ENCODE measurements at places on chromosomes 2 and 18.

GRCh38 chr2:238569507-238570195 lies 142.9 kb downstream of the ASB1 start:
- DNase-seq, result no peak

GRCh38 chr2:96130483-96130882 lies 7.8 kb downstream of the ASTL start:
- DNase-seq, result no peak

- DNase-seq, result no peak
These were observed 1.6 kb upstream of the COPS9 start for GRCh38 chr2:240137596-240138253.

DNA sequence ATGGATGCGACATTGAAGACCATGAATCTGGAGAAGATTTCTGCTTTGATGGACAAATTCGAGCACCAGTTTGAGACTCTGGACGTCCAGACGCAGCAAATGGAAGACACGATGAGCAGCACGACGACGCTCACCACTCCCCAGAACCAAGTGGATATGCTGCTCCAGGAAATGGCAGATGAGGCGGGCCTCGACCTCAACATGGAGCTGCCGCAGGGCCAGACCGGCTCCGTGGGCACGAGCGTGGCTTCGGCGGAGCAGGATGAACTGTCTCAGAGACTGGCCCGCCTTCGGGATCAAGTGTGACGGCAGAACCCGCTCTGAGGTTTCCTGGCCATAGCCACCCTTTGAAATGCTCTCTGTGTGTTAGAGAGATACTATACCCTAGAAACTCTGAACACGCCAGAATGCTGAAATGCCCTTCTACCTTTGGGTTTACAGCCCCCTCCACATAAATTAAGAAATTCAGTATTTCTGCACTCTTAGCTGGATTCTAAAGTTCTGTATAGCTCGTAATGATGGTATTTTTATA lies 659 bp downstream of the CHMP1B start:
- peak; percentile 67 for DNase-seq

DNA sequence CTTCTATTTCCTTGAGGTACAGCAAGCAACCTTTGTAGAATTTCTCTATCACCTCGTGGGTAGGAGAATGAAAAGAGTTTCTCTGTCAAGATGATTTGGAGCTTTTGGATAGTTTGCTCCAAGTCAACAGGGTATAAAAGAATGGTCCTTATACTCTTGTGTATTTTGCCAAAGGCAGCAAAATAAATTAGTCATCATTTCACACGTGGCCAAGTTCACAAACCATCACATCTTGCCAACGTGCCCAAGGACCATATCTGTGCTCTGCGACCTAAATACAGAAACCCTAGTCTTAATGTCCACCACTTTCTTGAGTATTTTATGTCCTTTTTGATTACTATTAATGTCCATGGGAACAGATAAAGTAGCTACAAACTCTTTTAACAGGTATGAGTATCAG lies 262.9 kb downstream of the AFF3 start:
- DNase-seq, result no peak

GRCh38 chr2:226256709-226257376 lies 542.8 kb downstream of the IRS1 start:
- no peak for DNase-seq

GRCh38 chr2:1990151-1990589 lies 245.9 kb upstream of the PXDN start:
- DNase-seq, result no peak

DNA sequence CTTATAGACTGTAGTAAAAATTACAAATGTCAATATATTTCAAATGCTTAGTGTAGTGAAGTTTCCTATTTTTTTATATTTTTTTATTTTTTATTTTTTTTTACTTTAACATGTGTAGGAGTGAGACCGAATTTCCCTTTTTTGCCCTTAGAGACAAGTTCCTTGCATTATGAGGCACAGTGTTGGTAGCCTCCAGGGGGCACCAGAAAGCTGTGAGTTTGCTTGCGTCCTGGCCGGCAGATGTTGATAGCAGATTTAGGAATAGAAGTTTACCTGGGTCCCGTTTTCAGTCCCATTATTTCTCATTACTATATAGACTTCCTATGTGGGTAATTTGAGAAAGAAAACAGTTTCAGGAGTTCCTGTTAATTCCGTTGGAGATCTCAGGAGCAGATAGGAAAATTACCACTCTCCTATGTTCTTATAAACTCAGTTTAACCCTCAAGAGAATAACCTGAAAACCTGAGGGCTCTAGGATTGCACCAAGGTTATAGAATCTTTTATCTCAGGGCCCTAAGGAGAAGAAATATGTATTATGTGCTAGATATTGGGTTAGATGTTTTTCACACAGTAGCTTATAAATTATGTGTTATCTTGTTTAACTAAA lies 157.5 kb upstream of the SESTD1 start:
- peak; percentile 59 for DNase-seq

GRCh38 chr2:136378712-136379595 lies 261.0 kb upstream of the CXCR4 start:
- DNase-seq, result peak; percentile 71

- DNase-seq, result no peak
These were observed 27.1 kb upstream of the MAP3K20 start for GRCh38 chr2:173048522-173048896.

DNA sequence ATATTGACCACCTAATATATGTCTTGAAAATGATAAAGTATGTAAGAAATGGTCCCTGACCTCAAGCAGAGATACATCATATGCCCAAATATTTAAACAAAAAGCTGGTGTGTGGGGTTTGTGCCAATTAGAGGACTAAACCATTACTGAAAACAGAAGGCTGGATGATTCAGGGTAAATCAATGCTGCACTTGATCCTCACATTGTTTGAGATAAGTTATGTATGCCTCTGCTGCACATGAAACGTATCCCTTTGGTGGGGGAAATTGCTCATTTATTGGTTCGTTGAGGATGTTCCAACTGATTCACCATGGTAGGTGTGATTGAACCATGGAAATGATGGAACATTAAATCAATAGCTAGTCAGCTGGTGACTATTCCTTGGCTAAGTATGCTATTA lies 24.7 kb upstream of the DARS1 start:
- no peak for DNase-seq

- DNase-seq, result peak; percentile 98
These were observed at the start of gene DGKD for GRCh38 chr2:233353769-233354499. Gene DGKD (plus strand): TSS chr2:233354494. CDS start chr2:233354519, 25 bp downstream.

GRCh38 chr2:105712981-105713596 lies 31.6 kb upstream of the NCK2 start:
- no peak for DNase-seq

DNA sequence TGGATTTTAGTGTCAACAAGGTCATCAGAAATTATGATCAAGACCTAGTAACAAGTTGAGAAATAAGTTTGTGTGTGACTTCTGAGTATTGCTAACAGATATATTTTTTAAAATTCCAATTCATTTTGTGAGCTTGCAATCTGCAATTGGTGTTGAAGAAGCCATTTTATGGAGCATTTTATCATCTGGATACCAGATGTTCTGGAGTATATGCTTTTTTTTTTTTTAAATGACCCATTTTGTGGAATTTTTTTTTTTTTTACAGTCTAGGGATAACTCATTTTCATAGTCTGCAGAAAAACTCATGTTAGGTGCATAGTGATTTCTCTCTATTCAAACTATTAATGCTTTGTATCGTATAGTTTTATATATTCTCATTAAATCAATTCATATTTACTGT lies 12.6 kb downstream of the QPCT start:
- DNase-seq, result no peak

- DNase-seq, result no peak
These were observed 161.7 kb upstream of the SIX3 start for GRCh38 chr2:44779793-44780192.

DNA sequence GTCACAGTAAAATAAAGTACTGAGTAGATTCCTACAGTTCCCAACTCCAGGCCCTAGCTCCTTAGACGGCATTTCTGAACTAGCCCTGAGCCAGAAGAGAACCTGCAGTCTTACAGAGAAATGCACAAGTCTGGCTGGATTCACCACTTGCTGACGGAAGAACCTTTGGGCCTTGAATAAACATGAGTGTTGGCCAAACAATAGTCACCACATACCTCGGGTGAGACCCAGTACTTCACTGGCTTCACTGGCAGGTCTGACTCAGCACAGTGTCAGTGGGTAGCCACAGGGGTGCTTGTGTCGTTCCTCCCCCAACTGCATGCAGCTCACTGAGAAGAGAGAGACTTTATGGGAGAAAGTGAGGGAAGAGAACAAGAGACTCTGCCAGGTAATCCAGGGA lies 88.9 kb downstream of the TMEM185B start:
- no peak for DNase-seq

- DNase-seq, result no peak
These were observed 8.6 kb upstream of the SMAD4 start for GRCh38 chr18:51021226-51021965.
